NCI-H1417 treated with DMSO at 0.1 percent for 48 hours (cell line): ENCODE measurements at places on chromosomes 2 and 18.

- no peak for DNase-seq
These were observed 269.7 kb downstream of the GRB14 start for GRCh38 chr2:164351536-164351935.

DNA sequence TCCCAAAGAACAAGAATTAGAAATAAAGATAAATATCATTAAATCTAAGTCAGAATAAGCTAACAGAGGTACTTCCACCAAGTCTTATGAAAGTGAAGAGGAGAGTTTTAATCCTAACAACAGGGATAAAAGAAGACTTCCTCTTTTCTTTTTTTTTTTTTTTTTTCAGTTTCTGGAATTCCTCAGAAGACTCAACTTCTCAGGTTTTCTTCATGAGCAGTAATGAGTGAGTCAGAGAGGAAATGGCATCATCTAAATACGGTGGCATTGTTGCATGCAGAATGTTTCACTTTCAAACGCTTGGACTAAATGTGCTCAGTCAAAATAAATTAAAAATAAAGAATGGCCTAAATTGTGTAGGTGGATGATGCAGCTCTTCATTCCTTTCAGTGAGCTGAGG lies 45.6 kb upstream of the ARHGAP15 start:
- no peak for DNase-seq

- DNase-seq, result no peak
These were observed 114.8 kb downstream of the MCFD2 start for GRCh38 chr2:46800625-46801349.

- no peak for DNase-seq
These were observed 11.9 kb downstream of the BCL2 start for GRCh38 chr18:63307551-63308200.
